Right lung (tissue), 10 donors: ENCODE measurements at places on chromosomes 16 and 17. TPM values are rescaled to one million over a fixed set of nuclear protein-coding genes. Genes with fewer than 3 reads are reported as not detected.

DNA sequence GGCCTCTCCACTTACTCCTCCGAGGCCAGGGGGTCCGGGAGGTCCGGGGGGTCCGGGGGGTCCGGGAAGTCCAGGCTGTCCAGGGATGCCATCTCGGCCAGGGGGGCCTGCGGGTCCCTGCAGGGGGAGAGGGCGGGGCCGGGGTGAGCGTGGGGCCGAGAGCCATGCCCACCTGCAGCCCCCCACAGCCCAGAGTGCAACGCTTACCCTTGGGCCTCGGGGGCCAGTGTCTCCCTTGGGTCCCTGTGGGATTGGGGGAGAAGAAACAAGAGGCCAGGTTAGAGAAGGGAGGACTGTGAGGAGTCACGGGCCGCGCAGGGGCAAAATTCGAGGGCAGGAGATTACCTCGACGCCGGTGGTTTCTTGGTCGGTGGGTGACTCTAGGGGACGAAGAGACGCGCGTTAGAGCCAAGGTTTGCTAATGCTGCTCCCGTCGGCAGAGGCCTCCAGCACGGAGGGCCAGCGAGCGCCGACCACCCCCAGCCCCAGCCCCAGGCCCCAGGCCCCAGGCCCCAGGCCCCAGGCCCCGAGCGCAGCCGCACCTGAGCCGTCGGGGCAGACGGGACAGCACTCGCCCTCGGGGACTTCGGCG is 2.1 kb downstream of the COL1A1 start:
- DNase-seq: no peak

SLC13A2 gene
- 0.42 TPM for polyA plus RNA-seq

DNA sequence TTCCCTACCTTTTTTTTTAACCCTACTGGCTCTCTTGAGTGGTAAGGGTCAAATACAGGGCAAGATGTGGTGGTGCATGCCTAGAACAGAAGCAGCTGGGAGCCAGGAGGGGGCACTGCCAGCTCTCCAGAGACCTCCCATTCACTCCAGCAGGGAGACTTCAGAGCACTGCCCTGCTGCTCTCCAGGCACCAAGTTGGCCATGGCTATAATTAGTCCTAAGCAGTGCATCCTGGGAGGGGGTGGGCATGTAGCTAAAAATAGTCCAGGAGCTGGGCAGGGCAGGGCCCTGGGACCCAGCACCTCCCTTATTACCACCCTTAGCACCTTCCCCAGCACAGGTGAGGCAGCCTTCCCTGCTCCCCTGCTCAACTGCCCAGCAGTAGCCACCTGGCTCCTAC is 3.5 kb downstream of the CORO6 start:
- DNase-seq: no peak

DNA sequence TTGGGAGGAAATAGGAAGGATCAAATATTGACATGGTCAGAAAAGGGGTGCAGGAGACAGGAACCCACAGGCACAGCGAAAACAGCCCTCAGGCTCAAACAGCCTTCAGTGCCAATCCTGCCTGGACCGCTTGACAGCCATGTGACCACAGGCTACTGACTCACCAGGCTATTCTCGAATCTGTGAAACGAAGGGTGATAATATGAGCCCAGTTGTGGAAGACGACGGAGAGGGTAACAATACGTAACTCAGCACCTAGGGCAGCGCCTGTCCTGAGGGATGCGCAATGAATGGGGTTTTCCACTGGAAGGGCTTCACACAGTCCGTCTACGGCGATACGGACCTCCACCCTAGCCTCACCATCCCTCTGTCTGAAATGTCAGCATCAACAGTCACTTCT is 117.3 kb upstream of the RCVRN start:
- DNase-seq: no peak

- DNase-seq: no peak
Observed at GRCh38 chr17:74998783-74999182, 11.4 kb downstream of the CDR2L start.

GRCh38 chr17:49197346-49197998 is 12.9 kb downstream of the GNGT2 start:
- DNase-seq: no peak

GRCh38 chr17:28959471-28959871 is 8.2 kb upstream of the PHF12 start:
- no peak for DNase-seq

- DNase-seq: no peak
Observed at GRCh38 chr17:42835732-42836131, 2.5 kb downstream of the PSME3 start.

DNA sequence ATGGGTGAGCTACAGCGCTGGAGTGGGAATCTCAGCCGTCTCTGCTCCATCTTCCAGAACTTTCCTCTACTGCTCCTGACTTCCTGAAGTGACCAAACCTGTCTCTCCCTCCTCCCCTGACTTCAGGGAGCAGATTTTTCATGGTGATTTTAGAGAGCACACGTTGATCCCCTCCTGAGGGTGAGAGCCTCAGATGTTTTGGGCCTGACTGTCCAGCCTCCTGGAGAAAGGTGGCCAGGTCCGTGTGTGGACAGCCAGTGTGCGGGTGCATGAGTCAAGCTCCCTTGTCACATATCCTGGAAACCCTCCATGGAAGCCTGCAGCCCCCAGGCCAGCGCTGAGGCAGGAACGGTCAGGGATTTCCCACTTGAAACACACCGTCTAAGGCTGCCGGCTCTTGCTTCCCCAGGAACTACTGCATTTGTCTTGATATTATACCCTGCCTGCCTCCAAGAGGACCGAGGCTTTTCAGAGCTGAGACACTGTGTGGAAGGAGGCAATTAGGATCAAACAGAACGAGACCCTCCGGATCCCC is 143.1 kb downstream of the CMIP start:
- no peak for DNase-seq

- DNase-seq: no peak
Observed at GRCh38 chr17:42691021-42691545, 8.8 kb downstream of the CNTNAP1 start.

DNA sequence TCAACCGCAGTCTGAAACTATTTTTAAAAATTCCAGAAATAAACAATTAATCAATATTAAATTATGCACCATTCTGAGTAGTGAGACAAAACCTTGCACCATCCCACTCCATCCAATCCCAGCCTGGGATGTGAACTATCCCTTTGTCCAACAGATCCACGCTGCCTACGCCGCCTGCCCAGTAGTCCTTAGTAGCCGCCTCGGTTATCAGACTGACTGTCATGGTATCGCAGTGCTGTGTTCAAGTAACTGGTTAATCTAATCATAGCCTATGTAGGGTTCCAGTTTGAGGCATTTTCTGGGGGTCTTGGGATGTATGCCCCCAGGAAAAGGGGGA is 437.7 kb downstream of the HS3ST3B1 start:
- no peak for DNase-seq

LITAFD gene
- polyA plus RNA-seq: not detected

DNA sequence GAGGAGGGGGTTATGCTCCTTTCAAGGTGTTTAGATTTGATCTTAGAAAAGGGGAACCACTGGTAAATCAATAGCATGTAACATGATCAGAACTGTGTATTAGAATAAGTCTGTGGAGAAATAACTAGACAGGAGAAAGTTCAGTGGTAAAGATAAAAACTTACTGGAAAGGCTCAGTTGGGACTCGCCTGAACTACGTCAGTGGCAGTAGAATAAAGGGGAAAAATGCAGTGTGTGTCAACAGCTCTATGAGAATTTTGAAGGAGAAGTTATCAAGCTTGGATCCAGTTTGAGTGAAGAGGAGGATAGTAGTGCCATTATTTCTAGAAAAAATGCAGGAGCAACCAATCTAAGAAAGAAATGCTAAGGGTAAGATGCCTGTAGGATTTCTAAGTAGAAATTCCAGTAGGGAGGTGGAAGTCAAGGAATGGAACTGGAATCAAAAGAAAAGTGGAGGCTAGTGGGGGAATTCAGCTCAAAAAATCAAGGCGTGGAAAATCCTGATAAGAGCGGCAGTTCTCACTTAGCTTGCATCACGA is 48.2 kb downstream of the USP31 start:
- DNase-seq: no peak

CCL18 gene
- polyA plus RNA-seq: 0.22 TPM

TMC7 gene
- polyA plus RNA-seq: 3.9 TPM

TBX21 gene
- polyA plus RNA-seq: 0.09 TPM

IRX3 gene
- 78.1 TPM for polyA plus RNA-seq

GRCh38 chr17:7222972-7223292 is 3.2 kb downstream of the ACADVL start:
- DNase-seq: no peak

GRCh38 chr17:42518046-42518754 is 17.8 kb upstream of the NAGLU start:
- peak; percentile 43 for DNase-seq

DNA sequence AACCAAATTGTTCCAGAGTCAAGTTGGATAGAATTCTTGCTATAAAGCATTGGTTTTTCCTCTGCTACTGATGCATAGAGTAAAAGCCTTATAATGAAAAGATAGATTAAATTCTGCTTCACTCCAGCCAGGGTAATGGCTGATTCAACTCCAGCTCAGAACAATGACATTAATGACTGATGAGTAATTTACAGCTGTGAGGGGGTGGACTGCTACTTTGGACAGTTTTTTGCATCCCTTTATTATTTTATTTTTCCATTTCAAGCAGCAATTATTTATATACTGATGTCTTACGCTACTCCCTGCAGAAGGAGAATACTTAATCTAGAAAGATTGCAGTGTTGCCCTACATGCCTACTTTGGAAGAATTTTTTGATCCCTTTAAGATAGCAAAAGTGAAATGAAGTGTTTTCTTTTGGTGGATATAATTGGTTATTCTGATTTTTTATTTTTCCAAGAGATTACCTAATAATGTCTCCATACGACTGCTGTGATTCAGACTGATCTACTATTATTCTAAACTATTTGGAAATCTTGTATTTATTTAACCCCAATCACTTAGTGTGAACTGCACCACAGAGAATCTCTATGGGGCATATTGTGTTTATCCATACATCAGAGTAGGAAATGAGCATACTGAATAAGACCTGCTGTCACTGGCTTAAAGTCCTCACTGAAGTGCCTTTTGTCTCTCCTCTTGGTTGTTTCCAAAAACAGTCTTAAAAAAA is 149.5 kb downstream of the TRIM37 start:
- DNase-seq: no peak

CX3CL1 gene
- 8.9 TPM for polyA plus RNA-seq

DHRS13 gene
- polyA plus RNA-seq: 5.8 TPM

GRCh38 chr16:66740010-66740409 is 11.4 kb downstream of the DYNC1LI2 start:
- DNase-seq: no peak

GRCh38 chr16:88669980-88670379 is 7.1 kb upstream of the MVD start:
- DNase-seq: no peak

- no peak for DNase-seq
Observed at GRCh38 chr16:20122011-20122410, 48.3 kb upstream of the GPR139 start.

DNA sequence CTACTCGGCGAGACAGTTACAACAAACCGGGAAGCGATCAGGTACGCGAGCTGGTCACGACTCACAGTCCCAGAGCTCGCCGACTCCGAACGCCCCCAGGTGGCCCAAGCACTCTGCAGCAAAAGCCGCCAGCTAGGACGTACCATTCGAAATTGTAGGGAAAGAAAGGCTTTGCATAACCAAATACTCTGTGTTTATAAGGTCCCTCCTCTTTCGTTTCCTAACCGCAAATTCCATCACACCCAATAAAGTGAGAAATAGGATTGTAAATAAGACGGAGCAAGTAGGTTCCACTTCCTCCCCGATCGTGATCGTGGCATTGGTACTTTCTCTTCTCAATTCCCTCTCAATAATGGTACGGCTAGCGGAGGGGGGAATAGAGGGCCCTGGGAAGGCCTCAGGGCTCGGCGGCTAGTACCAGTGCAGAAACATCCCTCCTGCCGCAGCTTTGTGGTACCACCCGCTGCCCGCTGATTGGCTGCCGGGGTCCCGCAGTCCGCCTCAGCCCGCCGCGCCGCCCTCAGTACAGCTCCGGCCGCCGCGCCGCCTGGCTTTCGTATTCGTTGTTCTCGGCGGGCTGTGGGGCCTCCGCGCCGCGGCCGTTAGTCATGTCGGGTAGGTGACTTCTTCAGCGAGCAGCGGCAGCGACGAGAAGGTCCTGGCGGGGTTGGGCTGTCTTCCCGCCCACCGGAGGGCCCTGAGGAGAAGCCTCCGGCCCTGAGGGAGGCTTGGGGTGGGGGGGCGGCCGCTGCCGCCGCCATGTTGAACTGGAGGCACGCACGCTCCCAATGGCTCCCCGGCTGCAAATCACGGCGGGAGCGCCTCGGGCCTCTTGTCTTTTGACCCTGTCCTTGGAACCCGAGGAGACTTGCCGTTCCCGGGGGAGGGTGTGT is at the start of gene TAF15:
TAF15 (plus strand) TSS at position 523 of the 893 bp plus-strand sequence; CDS start at position 609, 86 bp downstream.
- peak; percentile 96 for DNase-seq

- DNase-seq: no peak
Observed at GRCh38 chr17:48378238-48378637, 51.8 kb downstream of the SKAP1 start.

CDH16 gene
- 37.7 TPM for polyA plus RNA-seq

TBC1D3L gene
- 28.8 TPM for polyA plus RNA-seq
